Suppressor macrophage (primary cell): ENCODE measurements at places on chromosomes 3 and 15.

GRCh38 chr3:150912501-150912900 is 7.3 kb upstream of the MINDY4B start:
- no peak for DNase-seq

DNA sequence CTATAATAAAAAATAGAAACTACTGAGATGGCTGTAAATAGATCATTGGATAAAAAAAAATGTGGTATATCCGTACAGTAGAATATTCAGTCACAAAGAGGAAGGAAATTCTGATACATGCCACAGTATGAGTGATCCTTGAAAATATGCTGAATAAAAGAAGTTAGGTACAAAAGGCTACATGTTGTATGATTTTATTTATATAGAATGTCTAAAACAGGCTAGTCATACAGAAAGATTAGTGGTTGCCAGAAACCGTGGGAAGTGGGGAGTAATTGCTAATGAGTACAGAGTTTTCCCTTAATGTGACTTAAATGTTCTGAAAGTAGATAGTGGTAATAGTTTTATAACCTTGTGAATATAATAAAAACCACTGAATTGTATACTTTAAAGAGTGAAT is 24.9 kb upstream of the FAH start:
- no peak for DNase-seq

DNA sequence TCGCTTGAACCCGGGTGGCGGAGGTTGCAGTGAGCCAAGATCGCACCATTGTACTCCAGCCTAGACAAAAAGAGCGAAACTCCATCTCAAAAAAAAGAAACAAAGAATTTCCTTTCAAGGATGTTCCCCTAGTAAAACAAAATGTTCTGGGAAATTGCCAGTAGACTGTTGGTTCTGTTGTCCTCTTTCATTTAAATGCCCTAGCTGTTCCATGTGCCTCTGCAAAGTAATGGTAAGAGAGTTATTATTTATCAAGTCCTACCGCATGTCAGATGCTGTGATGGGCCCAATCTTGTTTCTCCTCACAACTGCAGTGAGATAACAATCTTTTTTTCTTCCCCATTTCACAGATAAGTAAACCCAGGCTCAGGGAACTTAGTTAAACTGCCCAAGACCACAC is 254.3 kb upstream of the TPM1 start:
- no peak for DNase-seq

GRCh38 chr3:128598884-128599664 is 51.5 kb downstream of the RPN1 start:
- no peak for DNase-seq

- DNase-seq: peak; percentile 0
These were observed 20.1 kb upstream of the GOLGA6L2 start for GRCh38 chr15:23467110-23467600.

DNA sequence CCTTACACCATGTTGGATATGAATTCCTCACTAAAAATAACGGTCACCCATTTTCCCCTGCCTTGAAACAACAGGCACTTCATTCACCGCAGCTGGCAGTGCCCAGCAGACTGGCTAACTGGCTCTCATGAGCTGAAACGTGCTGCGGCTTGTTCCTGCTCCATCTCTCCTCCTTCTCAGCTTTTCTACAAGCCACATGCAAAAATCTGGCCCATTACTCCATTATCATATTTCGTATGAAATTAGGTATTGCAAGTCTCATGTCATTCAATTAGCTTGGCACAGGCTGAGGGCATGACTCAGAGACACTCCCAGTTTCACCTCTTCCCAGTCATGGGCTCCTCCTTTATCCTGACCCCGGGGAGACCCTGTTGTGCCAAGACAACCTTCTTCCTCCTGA is 60.0 kb downstream of the MAGEF1 start:
- no peak for DNase-seq

DNA sequence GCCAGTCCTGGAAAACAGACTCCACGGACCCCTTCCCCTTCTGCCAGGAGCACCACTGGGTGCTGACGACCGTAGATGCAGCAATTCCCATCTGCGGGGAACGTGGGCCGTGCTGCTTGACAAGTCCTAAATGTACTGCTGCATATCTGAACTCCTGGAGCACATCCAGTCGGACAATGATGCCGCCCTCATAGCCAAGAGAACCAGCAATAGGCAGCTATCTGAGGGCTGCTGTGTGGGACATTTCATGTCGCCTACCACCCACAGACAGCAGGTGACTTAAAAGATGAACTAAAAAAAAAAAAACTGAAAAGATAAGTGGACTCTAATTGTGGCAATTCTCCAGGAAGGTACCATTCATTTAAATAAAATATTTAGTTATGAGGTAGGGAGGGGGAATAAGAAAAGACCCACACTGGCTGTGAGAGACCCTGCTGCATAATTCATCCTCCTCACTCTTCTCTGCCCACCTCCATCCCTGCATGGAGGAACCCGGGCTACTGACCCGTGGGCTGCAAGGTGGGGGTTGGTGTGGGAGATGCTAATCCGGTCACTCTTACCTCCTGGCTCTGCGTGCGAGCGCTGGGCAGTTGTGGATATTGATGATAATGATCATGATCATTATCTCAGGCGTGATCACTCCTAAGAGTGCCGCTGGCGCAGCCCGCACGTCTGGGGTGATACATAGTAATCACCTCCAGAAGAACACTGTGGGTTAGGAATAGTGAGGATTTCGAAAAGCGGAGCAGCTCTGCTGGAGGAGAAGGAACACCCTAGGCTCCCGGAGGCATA is 28.3 kb downstream of the ALS2CL start:
- no peak for DNase-seq

GRCh38 chr3:51703068-51703760 is 3.7 kb upstream of the GRM2 start:
- no peak for DNase-seq

DNA sequence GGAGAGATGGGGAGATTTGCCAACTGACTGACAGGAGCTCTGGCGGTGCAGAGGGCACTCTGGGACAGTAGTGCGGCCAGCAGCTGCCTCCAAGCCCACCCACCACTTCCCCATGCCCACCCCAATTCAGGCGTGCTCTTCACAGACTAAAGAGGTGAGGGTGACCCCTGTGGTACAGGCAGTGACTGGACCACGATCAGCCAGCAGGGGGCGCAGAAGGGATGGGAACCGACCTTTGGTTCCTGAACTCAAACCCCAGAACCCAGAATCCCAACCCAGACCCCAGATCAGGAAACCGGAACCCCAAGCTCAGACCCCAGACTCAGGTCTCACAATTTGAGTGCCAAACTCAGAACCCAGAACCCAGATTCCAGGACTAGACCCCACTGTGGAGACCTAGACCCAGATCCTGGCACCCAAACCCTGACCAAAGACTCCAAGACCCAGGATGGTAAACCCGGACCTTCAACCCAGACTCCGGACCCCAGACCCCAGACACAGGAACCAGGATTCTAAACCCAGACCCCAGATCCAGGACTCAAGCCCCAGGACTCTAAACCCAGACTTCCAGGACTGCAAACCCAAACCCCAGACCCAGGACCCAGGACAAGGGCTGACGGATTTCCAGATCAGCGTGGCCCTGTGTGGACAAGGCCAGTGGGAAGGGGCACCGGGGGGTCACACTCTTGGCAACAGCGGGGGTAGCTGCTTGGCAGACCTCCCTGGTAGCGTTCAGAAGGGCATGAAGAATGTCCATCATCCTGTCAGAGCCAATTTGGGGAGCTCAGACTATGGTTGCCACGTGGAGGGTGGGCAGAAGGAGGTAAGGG is 3.7 kb upstream of the MYL3 start:
- peak; percentile 89 for DNase-seq

DNA sequence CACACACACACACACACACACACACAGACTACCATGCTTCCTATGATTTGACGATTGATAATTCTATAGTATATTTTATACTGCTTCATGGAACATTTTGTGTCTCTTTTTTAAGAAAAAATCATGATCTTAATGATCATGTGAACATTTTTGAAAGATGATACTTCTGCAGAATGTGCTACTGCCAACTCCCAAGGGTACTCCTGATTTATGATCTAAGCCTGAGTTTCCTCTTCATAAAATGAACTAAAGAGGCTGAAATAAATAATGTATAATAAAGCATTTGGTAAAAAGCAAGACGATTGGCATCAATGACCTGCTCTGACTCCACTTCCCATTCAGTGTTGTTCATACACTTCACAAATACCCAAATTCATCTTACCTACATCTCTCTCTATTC is 333.8 kb upstream of the RBMS3 start:
- no peak for DNase-seq
